ENCODE measurements at places on chromosomes 11 and 22.

DNA sequence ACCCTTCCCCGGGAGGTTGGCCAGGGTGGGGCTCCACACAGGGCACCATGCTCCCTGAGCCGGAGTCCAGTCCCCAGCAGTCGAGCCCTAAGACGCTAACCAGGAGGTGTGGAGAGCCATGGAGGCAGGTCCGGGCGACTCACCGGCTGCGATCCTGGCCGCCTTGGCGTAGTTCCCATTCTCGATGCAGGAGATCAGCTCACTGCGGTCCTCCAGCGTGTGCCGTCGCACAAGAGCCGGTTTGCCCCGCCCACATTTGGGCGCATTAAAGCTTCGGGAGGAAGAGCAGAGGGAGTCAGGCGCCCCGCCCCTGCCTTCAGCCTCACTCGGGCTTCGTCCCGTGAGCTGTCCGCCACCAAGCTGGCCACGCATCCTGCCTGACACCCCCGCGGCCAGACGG is 50.8 kb downstream of the BRD1 start:
- no peak for DNase-seq

GRCh38 chr11:90113541-90113940 is 20.9 kb upstream of the NAALAD2 start:
- DNase-seq: no peak

- peak; percentile 88 for DNase-seq
Measured at GRCh38 chr11:59550842-59551658, 39.7 kb downstream of the OR4D9 start.

DNA sequence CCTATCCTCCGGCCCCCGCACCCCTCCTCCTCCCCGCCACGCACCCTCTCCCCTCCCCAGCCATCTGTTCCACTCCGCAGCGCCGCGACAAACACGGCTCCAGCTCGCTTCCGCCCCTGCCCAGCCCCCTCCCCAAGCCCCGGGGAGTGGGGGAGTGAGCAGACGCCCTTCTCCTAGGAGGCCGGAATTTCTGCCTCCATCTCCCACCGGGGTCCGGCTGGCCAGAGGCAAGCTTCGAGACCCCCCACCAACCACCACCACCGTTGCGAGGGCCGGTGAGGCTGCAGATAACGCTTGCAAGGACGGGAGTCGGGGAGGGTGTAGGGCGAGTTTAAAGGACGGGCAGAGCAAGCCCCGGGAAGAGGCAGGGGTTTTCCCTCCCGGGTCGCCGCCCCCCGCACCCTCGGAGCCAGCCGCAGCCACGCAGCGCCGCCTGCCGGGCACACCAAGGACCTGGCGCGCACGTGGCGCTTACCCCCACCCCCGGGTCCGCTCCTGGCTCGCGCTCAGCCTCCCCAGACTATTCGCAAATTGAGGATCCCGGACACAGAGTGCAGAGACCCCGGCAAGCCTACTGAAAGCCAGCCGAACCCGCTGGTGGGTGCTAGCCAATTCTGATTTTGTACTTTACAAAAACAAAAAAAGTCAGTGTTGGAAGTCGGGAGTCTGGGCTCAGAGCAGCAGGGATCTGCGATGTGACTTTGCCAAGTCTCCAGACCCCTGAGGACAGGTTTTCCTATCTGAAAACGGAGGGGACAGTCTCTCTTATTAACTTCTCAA is 22.6 kb downstream of the RTN4RL2 start:
- peak; percentile 71 for DNase-seq

- no peak for DNase-seq
Measured at GRCh38 chr22:46074771-46075551, 75.4 kb upstream of the PPARA start.

GRCh38 chr11:6737872-6738466 is 33.8 kb downstream of the OR2AG2 start:
- DNase-seq: peak; percentile 77

- no peak for DNase-seq
Measured at GRCh38 chr11:22703591-22703990, 37.2 kb downstream of the GAS2 start.

- DNase-seq: no peak
Measured at GRCh38 chr11:16632295-16633200, 105.9 kb upstream of the C11orf58 start.

DNA sequence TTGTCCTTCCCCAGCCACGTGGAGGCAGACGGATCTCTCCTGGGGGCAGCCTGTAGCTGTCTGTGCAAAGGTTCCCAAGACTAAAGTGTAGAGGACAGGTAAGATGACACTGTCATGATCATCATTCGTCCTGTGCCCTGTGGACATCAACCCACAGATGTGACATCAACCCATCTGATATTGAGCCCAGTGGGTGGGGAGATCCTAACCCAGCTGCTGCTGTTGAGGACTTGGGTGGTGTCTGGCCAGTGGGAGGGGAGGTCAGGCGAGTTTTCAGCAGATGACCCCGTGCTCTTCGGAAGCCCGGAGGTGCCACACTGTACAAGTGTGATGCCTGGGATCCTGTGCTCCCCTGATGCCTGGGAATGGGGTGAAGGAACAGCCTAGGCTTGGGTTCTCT is 1.2 kb upstream of the GAL start:
- DNase-seq: no peak

DNA sequence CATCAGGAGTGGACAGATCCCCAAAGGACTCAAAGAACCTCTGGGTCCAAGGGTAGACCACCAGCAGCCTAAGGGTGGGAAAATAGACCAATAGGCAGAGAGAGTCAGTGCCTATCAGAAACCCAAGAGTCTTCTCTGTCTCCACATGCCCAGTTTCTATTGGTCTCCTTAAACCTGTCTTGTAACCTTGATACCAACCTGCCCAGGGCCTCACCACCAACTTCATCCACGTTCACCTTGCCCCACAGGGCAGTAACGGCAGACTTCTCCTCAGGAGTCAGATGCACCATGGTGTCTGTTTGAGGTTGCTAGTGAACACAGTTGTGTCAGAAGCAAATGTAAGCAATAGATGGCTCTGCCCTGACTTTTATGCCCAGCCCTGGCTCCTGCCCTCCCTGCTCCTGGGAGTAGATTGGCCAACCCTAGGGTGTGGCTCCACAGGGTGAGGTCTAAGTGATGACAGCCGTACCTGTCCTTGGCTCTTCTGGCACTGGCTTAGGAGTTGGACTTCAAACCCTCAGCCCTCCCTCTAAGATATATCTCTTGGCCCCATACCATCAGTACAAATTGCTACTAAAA is at the start of gene HBB:
Gene HBB, minus strand, starts transcription at position 340 of the 579 bp plus-strand sequence. Its CDS starts 50 bp downstream, at position 290.
- DNase-seq: no peak

GRCh38 chr22:45888221-45889092 is 88.5 kb downstream of the WNT7B start:
- no peak for DNase-seq

- no peak for DNase-seq
Measured at GRCh38 chr11:119062779-119063178, 4.8 kb upstream of the VPS11 start.

DNA sequence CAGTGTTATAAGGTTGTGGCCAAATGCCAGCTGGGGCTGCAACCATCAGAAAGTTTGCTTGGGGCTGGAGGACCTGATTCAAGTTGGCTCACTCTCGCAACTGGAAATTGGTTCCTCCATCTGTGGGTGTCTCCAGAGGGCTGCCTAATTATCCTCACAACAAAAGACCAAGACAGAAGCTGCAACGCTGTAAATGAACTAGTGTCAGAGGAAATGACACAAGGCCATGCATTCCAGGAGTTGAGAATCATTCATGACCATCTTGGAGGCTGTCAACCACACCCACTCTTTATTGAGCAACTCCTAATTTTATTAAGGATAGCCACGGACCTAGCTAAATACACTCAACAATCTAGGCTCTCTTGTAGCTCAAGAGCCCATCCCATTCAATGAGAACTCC is 1060.8 kb downstream of the OPCML start:
- DNase-seq: no peak

GRCh38 chr22:23083315-23084021 is 13.1 kb downstream of the GNAZ start:
- DNase-seq: no peak

- DNase-seq: peak; percentile 4
Measured at GRCh38 chr11:96464700-96465307, 75.0 kb downstream of the JRKL start.

All from stimulated activated CD4-positive, alpha-beta T cell treated with anti-CD3 and anti-CD28 coated beads, Interleukin-4, amount 100 ng/mL, for 24 hours (primary cell).